ENCODE measurements at places on chromosomes 5 and 9.

DNA sequence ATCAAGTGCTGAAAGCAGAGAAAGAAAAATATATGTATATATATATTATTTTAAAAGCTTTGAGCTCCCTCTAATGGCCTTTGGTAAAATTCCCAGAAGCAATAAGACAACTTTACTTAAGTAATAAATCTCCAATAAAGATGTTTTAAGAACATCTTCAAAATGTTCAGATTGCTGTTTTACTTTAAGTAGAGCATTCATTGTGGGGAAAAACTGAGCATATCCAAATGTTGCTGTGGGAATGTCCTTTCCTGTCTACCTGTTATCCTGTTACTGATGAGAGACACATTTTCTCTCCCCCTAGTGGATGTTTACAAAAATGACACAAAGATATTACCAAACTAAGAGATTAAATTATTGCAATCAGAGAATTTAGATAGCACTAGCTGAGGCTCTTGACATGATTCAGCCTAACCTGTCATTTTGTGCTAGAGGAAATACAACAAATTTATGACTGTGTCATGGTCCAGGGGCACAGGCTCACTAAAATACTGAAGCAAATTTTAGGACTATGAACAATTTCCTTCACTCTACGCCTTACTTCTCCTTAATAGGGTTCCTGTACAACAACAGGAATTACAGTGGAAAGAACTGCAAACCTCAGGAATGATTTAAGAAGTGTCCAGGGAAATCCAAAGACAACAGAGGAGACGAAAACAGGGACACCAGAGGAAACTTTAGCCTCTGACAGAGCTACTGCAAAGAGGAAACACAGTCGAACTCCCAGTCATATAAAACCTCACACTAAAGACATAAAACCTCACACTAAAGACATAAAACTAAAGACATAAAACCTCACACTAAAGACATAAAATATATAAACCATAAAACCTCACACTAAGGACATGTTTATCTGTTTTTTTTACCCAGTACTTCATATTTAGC, 24.3 kb upstream of the PRRC1 start:
- DNase-seq: no peak

DNA sequence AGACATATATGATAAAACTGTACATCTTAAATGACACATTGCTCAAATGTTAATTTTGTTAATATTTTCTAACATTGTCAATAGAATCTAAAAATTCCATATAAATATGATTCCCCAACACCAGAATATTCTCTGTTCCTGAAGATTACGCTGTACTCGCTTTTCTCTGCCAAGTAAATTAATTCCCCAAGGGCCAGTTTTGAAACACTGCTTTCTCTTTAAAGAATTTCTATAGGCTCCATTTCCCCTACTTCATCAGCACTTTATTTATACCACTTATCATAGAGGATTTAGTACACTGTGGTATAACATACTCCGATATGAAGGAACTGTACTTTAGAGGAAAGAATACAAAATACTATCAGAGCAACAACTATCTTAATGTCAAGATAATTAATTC, 101.4 kb upstream of the ACOT12 start:
- no peak for DNase-seq

DNA sequence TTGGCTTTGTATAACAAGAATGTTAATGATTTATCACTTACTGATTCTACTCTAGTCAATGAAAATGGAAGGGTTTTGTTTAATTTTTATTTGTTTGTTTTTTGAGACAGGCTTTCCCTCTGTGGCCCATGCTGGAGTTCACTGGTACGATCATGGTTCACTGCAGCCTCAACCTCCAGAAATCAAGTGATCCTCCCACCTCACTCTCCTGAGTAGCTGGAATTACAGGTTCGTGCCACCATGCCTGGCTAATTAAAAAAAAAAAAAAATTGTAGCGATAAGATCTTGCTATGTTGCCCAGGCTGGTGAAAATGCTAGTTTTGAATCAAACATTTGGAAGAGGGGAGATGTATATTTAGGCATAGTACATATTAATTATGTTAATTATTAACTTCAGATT, 209.4 kb downstream of the NFIB start:
- DNase-seq: no peak

GRCh38 chr9:37715260-37715659, 38.3 kb upstream of the TRMT10B start:
- DNase-seq: no peak

GRCh38 chr5:156401804-156402203, 74.8 kb downstream of the SGCD start:
- no peak for DNase-seq

DNA sequence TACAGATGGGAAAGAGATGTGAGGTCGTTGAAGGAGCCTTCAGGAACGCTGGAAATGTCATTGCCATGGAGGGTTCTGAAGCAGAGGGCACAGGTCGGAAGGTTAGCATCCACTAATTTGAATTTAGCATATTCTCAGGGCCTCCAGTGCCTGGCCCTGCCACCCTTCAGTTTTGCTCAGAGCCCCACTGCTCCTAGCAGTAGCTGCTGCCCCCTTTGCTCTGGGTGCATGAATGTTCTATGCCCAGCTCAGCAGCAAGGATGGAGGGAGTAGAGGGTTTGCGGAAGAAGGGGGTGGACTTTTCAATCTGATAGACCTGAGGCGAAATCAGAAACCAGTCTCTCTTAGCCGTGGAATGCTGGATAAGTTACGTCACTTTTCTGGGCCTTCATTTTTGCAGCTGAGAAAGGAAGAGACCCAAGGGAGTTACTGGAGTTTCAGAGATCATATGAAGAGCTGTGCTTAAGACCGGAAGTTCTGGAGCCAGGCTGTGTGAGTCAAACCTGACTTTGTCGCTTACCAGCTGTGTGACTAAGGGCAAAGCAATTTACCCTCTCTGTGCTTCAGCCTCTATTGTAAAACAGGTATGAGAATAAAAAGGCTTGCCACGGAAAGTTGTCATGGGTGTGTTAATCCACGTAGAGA, 133.2 kb upstream of the PANK3 start:
- DNase-seq: no peak

DNA sequence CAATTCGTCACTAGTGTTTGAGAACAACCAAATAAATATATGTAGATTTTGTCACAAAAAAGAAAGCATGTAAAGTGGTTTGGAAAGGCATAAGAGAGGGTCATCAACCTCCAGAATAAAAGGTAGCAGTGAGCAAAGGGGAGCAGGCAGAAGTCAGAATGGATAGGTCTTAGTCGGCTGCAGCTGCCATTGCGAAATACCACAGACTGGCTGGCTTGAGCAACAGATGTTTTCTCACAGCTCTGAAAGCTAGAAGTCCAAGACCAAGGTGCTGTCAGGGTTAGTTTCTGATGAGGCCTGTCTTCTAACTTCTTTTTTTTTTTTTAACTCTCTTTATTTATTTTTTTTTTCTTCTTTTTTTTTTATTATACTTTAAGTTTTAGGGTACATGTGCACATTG, 208.1 kb upstream of the PIK3R1 start:
- DNase-seq: no peak

DNA sequence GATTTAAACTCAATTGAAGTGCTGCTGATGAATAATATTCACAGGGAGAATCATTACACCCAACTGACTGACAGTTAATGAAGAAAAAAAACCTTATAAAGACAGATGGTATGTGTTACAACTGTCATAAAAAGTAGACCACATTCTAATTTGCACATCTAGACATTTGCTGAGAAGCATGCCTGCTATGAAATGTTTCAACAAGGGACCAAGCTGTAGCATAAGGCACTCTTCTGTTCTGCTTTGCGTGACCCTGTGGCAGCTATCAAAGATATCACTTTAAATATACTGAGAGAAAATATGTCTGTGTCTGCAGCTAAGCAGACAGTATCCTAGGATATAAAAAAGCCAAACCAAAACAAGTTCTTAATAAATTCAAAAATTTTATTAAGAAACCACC, 153.7 kb downstream of the TMEM232 start:
- no peak for DNase-seq

GRCh38 chr5:40781843-40782409, 16.2 kb downstream of the PRKAA1 start:
- DNase-seq: no peak

GRCh38 chr5:142830241-142831008, 60.2 kb downstream of the ARHGAP26 start:
- DNase-seq: no peak

GRCh38 chr9:73239570-73240265, 88.1 kb downstream of the ANXA1 start:
- DNase-seq: no peak

DNA sequence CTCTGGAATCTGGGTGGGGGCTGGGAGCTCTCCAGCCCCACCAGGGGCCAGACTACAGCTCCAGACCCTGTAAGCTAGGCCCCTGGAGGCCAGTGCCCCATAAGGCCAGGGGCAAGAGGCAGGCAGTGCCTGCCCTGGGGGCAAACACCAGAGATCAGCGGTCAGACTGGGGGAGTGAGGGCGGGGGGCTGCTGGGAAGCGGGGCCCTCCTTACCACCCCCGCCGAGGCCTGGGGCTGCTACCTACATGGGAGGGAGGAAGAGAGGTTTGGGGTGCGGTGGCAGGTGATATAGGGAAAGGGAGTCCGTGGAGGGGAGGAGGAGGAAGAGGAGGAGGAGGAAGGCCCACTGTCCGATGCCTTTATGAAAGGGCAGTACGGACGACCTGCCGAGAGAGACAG, 12.7 kb downstream of the PRR7 start:
- no peak for DNase-seq

DNA sequence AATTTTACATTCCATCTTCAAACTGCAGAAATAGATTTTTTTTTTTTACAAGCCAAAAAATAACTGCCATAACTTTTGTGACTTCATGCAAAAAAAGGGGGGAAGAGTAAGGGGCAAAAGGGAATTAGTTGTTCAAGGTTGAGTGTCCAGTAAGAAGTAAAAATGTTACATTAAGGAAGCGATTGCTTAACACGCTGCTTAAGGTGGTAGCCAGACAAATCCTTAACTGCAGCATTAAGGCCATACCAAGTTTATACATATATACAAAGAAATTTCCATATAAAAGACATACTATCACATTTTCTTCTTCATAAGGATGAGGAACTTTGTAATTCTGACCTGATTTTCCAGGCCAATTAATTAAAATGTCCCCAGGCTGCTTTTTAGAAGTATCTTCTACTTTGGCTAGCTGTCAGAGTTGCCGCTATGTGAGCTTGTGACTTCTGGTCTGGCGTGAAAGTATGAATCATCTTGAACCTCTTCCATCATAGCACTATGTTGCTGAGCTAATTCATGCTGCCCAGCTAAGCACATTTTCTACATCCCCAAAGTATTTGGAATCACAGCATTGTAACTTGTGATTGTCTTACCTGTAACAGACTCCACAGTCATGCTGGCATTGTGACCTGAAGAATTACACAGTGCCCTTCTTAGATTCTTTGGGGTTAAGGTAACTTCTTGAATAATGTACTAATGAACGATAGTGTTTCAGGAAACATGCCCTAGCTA, 40.0 kb downstream of the G3BP1 start:
- no peak for DNase-seq

DNA sequence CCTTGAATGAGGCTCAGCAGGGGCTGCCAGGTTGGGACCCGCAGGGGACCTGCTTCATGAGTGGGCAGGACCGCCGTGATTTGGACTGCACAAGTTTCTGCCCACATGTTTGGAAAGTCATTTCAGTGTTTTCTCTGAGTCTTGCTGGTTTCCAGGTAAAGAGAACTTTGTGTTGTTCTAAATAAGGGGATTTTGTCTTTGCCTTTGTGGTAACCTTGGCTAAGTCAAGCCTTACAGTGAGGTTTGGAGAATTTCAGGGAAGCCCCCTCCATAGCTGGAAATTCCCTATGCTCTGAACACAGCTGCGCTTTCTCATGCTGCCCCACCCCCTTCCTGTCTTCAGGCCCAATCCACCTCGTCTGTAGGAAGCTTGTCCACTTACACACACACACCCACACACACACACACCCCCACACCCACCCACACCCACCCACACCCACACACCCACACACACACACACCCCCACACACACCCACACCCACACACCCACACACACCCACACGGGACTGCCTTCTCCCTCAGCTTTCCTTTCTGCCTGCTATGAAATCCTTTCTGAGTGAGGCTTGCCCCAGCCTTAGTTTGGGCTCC, 270.1 kb downstream of the HSPA4 start:
- DNase-seq: no peak

- DNase-seq: no peak
Observed at GRCh38 chr5:165143741-165144140, 1638.3 kb downstream of the MAT2B start.

DNA sequence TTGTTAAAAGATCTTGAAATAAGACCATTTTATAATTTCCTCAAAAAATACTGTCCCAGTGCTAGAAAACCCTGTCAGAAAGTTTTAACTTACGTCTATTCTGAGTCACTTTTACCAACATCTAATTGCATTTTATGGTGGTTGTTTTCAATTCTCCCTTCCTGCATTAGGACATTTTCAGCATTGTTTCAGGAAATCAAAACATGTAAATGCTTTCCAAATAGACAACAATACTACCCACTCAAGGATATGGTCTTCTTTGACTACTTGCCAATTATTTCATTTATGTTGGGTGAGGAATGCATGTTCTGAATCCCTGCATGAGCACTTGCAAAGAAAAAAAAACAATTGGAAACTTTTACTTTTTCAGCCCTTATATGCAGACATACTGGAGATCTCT, 284.6 kb upstream of the PDE4D start:
- DNase-seq: no peak
